ENCODE measurements at places on chromosomes 5 and 9.

GRCh38 chr9:13128266-13128860 lies 151.1 kb downstream of the MPDZ start:
- H3K36me3 ChIP-seq: no peaks in the 10 kb centered on the region
- no peak overlapping the region for H3K27ac ChIP-seq
- no peak for DNase-seq
- no peaks in the 10 kb centered on the region for H3K4me1 ChIP-seq

DNA sequence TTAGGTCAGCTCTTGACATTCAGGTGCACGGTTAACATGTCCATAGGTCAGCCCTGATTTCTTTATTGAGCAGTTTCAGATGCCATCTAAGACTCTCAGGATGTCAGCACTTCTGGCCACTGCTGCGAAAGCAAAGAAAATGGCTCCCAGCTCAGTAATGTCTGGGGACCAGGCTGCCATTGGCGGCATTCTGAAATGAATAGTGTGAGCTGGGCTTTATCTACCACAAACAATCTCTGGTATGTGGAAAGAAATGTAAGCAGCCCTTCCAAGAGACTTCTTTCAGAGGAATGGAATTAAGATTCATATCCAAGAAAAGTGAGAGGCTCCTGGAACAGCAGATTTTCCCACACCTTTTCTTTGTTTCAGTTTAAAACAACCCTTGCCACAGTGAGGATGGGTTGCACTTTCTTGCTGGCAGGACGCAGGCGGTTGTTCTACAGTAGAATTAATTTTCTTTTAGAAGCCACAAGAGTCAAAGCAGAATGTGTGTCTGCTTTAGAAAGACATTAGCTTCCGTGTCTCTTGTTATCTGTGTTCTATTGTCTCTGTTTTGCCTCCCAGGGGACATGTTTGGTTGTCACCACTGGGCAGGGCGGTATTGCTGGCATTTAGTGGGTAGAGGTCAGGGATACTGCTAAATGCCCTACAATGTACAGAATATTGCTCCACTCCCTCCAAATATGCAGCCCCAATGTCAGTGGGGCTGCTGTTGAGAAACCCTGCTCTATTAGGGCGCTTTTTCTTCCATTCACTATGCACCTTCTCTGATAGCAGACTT lies 149.9 kb upstream of the ANKH start:
- H3K4me3 ChIP-seq: no peak overlapping the region
- H3K4me1 ChIP-seq: no peaks in the 10 kb centered on the region
- peaks cover 9% of the 10 kb centered on the region for H3K27me3 ChIP-seq
- DNase-seq: no peak

GRCh38 chr9:77770340-77770739 lies 122.2 kb upstream of the GNA14 start:
- H3K4me1 ChIP-seq: peaks cover 4% of the 10 kb centered on the region
- peaks cover 17% of the 10 kb centered on the region for H3K36me3 ChIP-seq
- no peak overlapping the region for H3K4me3 ChIP-seq
- no peaks in the 10 kb centered on the region for H3K27me3 ChIP-seq

DNA sequence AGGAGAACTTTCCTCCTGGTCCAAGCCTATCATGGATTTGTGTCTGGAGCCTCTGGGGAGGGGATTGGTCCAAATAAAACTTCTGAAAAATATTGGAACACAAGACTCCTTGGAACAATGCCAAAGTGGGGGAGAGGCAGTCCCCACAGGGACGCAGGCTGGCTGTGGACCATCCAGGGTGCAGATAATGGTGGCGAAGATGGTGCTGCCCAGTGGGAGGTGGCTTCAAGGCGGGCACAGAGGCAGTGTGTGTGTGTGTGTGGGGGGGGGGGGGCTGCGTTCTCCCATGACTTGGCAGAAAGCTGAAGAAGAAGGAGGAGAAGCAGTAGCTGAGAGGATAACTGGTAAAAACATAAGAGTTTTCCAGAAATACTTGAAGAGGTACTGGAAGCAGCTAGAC lies 186.4 kb downstream of the MELK start:
- no peaks in the 10 kb centered on the region for H3K36me3 ChIP-seq
- no peak overlapping the region for H3K27ac ChIP-seq
- no peak for DNase-seq
- H3K4me3 ChIP-seq: no peak overlapping the region
- no peaks in the 10 kb centered on the region for H3K4me1 ChIP-seq

DNA sequence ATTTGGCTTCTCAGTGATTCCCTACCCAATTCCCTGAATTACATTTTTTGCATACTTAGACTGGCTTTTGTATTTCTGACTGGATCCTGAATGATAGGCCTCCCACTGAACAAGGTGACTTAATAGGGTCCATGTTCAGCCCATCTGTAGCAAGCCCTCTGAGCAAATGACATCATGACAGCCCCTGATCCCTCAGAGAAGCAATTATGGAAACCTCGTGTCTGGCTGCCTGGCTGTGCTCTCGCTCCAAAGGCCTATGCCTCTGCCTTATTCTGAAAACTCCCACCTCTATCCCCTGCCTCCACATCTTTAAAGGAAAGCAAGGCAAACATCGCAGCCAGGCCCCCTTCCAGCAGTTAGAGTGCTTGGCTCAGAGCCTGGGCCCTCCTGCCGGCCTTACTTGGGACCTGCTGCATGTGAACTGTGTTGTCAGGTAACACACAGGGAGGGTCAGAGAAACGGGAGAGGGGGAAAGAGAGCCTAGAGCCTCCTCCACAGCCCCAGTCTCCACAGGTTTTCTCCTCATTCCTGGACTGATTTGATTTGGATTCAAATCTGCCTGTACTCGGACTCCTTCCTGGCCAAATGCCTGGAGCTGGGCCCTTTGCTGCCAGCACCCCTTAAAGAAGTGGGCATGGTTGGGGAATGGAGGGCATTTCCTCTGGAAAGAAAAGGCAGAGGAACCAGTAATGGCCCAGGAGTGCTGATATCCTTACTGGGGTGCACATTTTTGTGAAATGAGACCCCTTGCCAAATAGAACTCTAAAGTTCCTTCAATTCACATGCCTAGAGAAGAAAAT lies 3.8 kb downstream of the DCANP1 start:
- no peak for DNase-seq
- no peaks in the 10 kb centered on the region for H3K36me3 ChIP-seq
- no peak overlapping the region for H3K4me3 ChIP-seq
- no peak overlapping the region for H3K27ac ChIP-seq

- no peaks in the 10 kb centered on the region for H3K4me1 ChIP-seq
- no peak overlapping the region for H3K4me3 ChIP-seq
- DNase-seq: no peak
- no peaks in the 10 kb centered on the region for H3K27me3 ChIP-seq
These were observed 24.6 kb downstream of the DYNC2I2 start for GRCh38 chr9:128632066-128632465.

DNA sequence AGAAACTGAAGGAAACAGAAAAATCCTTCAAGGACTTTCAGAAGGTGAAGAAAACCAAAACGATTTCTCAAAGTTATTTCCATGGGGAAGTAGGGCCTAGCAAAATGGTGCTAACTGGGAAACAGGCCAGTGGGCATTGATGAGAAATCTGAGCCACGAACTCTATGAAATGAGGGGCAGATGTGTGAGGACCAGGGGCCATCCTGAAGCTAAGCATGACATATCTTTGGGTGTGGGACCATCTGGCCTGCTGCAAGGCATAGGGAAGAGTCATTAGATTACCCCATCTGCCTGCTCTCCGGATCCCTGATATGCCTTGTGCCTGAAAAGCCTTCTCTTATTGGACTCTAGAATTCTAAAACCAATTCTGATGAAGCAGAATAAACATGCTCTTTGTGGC lies 143.8 kb downstream of the PALM2AKAP2 start:
- peaks cover 57% of the 10 kb centered on the region for H3K4me1 ChIP-seq
- peaks cover 4% of the 10 kb centered on the region for H3K36me3 ChIP-seq
- no peak for DNase-seq
- no peaks in the 10 kb centered on the region for H3K27me3 ChIP-seq

DNA sequence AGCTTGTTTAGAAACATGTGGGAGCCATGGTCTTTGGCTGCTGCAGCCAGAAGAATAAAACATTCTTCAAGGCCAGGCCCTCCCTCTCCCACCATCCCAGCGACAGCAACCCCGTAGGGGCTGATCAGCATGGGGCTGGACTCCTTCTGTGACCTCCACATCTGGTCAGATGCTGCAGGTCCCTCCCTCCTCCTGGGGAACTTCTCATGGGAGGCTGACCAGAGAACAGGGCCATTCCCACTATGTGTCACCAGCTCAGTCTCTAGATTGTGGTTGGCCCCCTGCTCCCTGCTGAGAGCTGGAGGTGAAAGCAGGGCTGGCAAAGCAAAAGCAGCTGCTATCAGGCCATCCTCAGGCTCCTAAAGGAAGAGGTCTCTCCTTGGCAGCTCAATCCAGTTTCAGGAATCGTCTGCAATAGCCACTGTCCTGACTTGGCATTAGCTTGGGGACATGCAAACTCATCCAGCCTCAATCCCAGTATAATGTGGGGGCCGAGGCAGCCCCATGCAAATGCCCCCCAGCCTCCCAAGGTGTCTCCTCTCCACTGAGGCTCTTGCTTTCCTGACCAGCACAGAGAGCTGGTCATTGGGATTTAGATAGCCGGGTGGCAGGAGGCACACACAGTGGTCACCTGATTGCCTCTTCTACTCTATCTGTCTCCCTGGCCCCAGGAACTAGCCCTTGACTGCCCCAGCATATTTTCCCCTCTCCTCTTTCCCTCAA lies 81.5 kb downstream of the NRG2 start:
- no peaks in the 10 kb centered on the region for H3K36me3 ChIP-seq
- H3K4me3 ChIP-seq: no peak overlapping the region
- no peaks in the 10 kb centered on the region for H3K4me1 ChIP-seq
- DNase-seq: no peak

DNA sequence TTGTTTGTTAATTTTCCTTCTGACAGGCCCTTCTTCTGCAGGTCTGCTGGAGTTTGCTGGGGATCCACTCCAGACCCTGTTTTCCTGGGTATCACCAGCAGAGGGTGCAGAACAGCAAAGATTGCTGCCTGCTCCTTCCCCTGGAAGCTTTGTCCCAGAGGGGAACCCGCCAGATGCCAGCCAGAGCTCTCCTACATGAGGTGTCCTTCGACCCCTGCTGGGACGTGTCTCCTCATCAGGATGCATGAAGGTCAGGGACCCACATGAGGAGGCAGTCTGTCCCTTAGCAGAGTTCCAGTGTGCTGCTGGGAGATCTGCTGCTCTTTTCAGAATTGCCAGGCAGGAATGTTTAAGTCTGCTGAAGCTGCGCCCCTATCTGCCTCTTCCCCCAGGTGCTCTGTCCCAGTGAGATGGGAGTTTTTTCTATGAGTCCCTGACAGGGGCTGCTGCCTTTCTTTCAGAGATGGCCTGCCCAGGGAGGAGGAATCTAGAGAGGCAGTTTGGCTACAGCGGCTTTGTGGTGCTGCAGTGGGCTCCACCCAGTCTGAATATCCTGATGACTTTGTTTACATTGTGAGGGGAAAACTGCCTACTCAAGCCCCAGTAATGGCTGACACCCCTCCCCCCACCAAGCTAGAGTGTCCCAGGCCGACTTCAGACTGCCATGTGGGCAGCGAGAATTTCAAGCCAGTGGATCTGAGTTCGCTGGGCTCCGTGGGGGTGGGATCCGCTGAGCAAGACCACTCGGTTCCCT lies 772.0 kb upstream of the FAM174A start:
- no peaks in the 10 kb centered on the region for H3K27me3 ChIP-seq
- no peak overlapping the region for H3K27ac ChIP-seq
- DNase-seq: no peak
- no peaks in the 10 kb centered on the region for H3K4me1 ChIP-seq
- H3K36me3 ChIP-seq: no peaks in the 10 kb centered on the region

GRCh38 chr9:137255448-137256114 lies 454 bp downstream of the NELFB start:
- no peak for DNase-seq
- peaks cover 4% of the 10 kb centered on the region for H3K4me1 ChIP-seq
- peak overlapping the region; percentile 82 for H3K27ac ChIP-seq

GRCh38 chr5:9071074-9071473 lies 474.8 kb downstream of the SEMA5A start:
- H3K4me3 ChIP-seq: no peak overlapping the region
- no peaks in the 10 kb centered on the region for H3K27me3 ChIP-seq
- no peaks in the 10 kb centered on the region for H3K4me1 ChIP-seq
- H3K27ac ChIP-seq: no peak overlapping the region

GRCh38 chr9:69317894-69318293 lies 7.1 kb upstream of the ENTREP1 start:
- no peak overlapping the region for H3K4me3 ChIP-seq
- H3K36me3 ChIP-seq: no peaks in the 10 kb centered on the region
- H3K27me3 ChIP-seq: peaks cover 12% of the 10 kb centered on the region
- no peak overlapping the region for H3K27ac ChIP-seq

GRCh38 chr5:169657127-169657526 lies 20.1 kb downstream of the DOCK2 start:
- no peak for DNase-seq
- peak overlapping the region; percentile 55 for H3K27ac ChIP-seq
- peak overlapping the region; percentile 60 for H3K4me3 ChIP-seq
